ENCODE measurements at places on chromosomes 7 and 10.

- DNase-seq, result no peak
These were observed 11.0 kb downstream of the CUX1 start for GRCh38 chr7:101828301-101829020.

GRCh38 chr7:71976645-71977044 is 435.5 kb downstream of the CALN1 start:
- no peak for DNase-seq

- DNase-seq, result no peak
These were observed 37.5 kb downstream of the SMURF1 start for GRCh38 chr7:99106411-99106810.

GRCh38 chr7:17902599-17902998 is 37.7 kb downstream of the SNX13 start:
- no peak for DNase-seq

GRCh38 chr10:72875250-72876055 is 18.1 kb upstream of the OIT3 start:
- DNase-seq, result no peak

GRCh38 chr7:45032421-45032820 is 32.4 kb downstream of the CCM2 start:
- DNase-seq, result no peak

GRCh38 chr10:118958559-118958958 is 71.0 kb upstream of the NANOS1 start:
- no peak for DNase-seq

GRCh38 chr10:17684537-17684936 is 40.6 kb downstream of the STAM start:
- DNase-seq, result no peak

DNA sequence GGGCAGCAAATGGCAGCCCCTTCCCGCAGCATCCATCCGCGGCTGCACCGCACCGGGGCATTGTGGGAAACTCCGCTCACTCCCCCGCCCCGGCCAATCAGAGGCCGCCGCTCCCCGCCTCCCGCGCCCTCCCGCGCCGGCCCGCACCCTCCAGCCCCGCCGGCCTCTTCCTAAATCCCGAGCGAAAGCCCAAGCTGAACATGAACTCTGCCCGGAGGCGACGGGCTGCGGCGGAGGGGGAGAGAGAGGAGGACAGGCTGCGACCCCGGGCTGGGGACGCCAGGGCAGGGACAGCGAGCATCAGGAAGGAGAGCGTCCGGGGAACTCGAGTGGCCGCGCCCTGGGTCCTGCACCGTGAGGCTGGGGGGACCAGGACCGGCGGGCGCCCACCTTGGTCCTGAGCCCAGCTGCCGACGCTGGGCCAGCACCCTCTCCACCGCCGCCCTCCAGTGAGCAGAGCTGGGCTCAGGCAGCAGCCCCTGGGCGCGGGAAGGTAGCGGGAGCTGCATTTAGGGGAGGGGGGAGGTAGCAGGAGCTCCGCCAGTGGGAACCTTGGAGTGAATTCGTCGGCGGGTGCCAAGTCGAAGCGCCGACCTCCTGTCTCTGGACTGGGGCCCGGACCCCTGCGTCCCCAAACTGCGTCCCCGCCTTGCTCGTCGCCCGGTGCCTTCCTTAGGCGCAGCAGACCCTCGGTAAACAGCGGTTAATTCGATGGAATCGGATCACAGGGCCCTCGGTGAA is at the start of gene DGKI:
Gene DGKI, minus strand, starts transcription at position 148 of the 741 bp plus-strand sequence.
- no peak for DNase-seq
